ENCODE measurements at places on chromosomes 11 and 22. TPM values are rescaled to one million over a fixed set of nuclear protein-coding genes. Genes with fewer than 3 reads are reported as not detected.

VWCE gene
- total RNA-seq = 42.0 TPM

SLC17A6 gene
- 1.4 TPM for total RNA-seq

PGGHG gene
- 23.2 TPM for total RNA-seq

ACP2 gene
- total RNA-seq = 41.0 TPM

MRGPRF gene
- 0.23 TPM for total RNA-seq

OR51B5 gene
- not detected for total RNA-seq

DNA sequence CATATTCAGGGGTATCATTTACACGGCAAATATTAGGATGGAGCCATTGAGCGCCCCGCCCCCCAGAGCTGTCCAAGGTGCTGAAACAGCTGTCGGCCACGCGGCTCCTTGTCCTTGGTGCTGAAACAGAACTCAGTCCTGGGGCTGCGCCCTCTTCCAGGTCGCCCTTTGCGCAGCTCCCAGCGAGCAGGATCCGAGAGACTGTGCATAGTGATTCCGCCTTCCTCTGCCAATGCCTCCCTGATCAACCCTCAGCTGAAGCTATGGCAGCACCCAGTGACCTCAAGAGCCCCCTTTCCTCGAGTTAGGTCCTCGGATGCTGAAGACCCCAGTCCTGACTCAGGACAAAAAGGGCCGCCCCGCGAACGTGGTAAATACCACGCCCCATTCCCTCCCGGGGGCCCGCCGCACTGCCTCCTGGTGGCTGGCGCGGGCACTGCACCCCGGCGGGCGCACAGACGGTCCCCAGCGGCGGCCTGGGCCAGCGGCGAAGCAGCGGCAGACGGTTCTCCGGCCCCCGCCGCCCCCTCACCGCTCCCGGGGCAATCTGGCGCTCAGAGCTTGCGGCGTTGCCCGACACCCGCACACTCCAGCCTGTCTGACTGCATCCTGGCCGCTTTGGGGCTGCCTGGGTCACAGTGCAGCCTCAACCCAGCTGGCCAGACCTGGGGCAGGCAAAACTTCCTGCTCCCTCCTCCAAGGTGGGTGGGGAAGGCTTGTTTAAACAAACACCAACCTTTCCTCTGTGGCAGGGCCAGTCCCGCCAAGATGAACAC is 13.4 kb downstream of the SYT7 start:
- DNase-seq = peak; percentile 94

GRCh38 chr22:20514658-20515406 is 7.4 kb downstream of the MED15 start:
- DNase-seq = no peak

DNA sequence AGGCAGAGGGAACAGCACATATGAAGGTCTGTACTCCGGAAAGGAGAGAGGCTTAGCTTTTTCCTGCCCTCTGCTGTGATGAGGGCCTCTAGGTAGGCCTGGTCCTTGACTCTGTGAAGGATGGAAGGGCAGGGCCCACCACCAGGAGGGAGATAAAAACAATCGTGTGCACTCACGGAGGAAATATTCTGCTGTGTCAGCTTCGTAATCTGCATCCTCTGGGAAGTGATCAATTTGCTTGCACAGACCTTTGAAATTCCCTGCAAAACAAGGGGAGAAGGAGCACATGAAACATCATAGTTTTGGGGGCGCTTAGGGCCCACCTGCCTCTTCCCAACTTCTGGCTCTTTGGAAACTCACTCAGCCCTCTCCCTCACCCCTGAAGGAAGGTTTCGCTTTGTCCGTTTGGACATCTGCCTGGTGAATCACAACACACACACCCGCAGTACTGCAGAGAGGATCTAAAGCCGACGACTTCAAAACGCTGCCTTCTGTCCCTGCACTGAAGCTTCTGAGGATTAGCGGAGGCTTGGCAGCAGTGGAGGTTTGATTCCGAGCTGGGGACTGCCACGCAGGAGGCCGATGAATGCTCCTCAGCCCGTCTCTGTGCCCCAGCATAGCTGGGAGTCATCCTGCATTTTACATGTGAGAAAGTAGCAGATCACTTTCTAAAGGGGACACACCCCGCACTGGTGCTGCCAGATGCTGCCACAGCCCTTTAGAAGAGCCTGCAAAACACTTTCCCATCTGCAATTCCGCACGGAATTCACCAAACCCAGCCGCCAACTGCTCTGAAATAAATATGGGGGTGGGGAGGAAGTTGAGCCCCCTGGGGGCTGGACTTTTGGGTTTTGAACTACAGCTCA is 58.6 kb upstream of the EIF3D start:
- DNase-seq = no peak

DNA sequence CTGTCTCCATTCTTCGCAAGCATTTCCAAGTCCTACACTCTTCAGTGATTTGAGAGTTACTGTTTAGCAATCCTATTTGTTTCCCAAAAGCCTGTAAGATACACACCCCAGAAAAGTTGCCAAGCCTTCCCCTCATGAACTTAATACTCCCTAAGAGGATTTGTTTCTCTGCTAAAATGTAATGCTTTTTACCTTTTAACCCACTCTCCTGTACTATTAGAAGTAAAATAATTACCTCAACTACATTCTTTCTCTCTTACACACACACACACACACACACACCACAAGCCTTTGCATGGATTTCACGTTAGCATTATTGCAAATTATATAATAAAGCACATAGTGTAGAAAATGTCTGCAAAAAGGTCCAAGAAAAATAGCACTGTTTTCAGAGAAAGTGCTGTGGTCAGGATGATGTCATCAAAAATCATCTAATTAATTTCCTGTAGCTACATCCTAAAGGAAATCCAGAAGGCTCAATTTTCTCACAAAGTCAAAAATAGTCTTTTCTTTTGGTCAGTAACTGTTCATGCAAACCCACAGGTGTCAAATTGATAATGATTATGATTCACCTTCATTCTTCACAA is 364.1 kb upstream of the PITPNB start:
- DNase-seq = no peak

- DNase-seq = no peak
Observed at GRCh38 chr11:96307776-96308140, 35.2 kb downstream of the MAML2 start.

GRCh38 chr11:132942611-132943356 is 589.5 kb downstream of the OPCML start:
- peak; percentile 23 for DNase-seq

DNA sequence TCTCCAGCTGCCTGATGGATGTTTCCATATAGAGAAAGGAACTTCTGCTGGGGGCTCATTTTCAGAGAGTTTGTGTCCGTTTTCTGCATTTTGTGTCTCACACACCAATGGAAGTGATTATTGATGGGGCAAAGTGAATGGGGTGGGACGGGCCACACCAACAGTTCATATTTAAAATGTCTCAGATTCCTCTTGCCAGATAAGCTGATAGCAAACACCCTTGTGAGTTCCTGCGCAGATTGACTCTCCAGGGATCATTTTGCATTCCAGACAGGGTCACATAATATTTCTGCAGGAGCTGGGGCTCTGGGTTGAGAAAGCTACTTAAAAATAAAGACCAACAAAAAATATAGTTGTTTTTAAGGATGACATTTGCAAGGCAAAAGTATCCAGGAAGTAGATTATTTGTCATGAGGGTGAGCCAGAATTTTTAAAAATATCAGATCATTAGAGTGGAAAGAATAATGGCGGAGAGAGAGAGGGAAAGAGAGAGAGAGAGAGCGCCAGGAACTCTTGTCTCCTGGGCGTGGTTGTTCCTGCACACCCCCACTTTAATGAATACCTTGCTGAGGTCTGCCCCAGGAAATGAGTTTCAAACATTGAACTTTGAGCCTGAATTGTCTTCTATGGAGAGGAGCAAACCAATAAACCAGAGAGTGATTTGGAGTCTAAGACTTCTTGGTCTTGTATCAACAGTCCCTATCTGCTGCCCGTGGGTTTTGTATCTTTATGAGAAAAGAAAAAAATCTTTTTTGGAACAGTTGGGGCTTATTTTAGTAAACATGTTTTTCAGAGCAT is 33.3 kb downstream of the MICAL2 start:
- DNase-seq = no peak

- no peak for DNase-seq
Observed at GRCh38 chr11:106496677-106497076, 419.2 kb downstream of the AASDHPPT start.

- no peak for DNase-seq
Observed at GRCh38 chr22:20586403-20586745, 79.0 kb downstream of the MED15 start.

DNA sequence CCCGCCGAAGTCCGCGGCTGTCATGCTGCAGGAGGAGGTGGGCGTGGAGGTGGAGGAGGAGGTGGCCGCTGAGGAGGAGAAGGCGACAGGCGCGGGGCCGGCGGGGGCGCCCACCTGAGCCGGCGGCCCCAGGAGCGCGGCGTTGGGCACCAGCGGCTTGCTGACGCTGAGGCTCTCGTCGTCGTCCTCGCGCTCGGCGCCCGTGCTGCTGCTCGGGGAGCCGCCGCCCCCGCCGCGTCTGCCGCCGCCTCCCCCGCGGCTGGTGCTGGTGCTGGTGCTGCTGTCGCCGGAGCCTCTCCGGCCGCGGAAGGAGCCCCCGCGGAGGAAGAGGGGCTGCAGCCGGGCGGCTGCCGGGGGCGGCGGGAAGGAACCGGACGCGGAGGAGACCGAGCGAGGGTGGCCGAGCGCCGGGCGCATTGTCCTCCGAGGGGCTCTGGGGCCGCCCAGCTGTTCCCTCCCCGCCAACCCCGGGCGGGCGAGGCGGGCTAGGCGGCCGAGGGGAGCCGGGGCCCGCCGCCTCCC is 388 bp downstream of the TMEM121B start:
- peak; percentile 14 for DNase-seq

GRCh38 chr11:102719620-102720277 is 5.0 kb downstream of the MMP8 start:
- no peak for DNase-seq

All from neural crest cell (in vitro differentiated cells).